Stimulated activated naive CD4-positive, alpha-beta T cell (primary cell): ENCODE measurements at places on chromosomes 5 and 9.

GRCh38 chr5:78327761-78328510, 32.5 kb upstream of the SCAMP1 start:
- DNase-seq, result no peak

- DNase-seq, result peak; percentile 66
Measured at GRCh38 chr5:60945813-60946187, 795 bp downstream of the NDUFAF2 start.

- DNase-seq, result no peak
Measured at GRCh38 chr5:176540956-176541337, 3.7 kb upstream of the RNF44 start.

DNA sequence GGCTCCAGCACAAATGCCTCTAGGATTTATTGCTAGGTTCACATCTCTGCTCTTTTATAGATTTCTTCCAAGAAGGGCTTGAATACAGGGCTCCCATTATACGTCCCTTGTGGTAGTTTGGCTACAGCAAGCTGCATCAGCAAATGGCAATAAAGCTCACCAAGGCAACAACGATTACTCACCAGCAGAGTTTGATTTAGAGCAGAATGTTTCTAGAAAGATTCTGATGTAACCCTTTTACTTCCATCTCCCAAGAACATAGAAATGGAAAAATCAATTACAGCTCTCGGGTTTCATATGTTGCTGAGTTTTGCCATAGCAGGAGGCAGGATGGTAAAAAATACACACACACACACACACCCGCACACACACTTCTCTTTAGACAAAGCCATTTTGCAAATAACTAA, 124.2 kb upstream of the TNPO1 start:
- no peak for DNase-seq

DNA sequence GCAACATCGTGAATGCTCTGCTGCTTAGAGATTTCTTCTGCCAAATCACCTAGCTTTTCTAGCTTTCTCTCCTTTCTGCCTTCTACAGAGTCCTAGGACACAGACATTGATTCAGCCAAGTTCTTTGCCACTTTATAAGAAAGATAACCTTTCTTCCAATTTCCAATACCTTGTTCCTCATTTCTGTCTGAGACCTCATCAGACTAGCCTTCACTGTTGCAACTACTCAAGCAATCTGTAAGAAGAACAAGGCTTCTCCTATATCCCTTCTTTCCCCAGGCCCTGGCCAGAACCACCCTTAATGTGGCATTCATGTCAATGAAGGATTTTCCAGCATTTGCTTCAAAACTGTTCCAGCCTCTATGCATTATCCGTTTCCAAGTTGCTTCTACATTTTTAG, 24.3 kb downstream of the FBXO10 start:
- no peak for DNase-seq

GRCh38 chr5:33346534-33346933, 94.2 kb upstream of the TARS1 start:
- DNase-seq, result no peak

DNA sequence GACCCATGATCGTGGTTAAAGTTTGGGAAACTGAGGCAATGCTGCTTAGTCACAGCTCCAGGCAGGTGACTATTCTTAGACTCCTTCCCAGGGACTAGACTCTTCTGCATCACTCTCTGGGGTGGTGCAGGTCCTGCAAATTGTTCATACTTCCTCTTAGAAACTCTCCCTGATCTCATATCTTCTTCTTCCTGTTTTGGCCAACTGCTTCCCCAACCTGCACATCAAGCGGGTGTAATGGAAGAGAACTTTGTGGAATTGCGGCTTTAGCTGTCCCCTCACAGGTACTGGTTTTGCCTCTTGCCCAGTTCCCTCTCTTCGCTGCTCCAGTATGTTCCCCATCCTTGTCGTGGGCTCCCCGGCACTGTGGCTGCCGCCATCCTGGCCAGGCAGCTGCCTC, 111.5 kb upstream of the CTSL start:
- no peak for DNase-seq

- DNase-seq, result no peak
Measured at GRCh38 chr9:28779243-28779642, 1206.0 kb upstream of the C9orf72 start.

GRCh38 chr5:116475338-116475737, 99.3 kb downstream of the SEMA6A start:
- no peak for DNase-seq

DNA sequence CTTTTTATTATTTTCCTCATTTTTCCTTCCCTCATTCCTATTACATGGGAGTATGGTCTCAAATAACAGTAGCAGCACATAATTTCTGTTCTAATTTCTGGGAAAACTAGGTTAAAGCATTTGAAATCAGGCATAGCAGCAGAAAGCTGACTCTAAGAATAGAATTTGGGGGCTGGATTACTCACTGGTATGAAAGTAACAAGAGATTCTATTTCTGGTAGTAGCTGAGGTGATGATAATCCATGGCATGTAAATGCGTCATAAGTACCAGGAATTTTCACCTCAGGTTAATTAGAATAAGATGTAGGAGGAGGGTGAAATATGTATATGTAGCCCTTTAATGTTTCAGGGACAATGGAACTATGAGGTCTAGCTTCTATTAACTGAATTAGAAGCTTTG, 662.0 kb downstream of the PTPRD start:
- DNase-seq, result no peak

GRCh38 chr9:85009251-85009650, 339.7 kb downstream of the NTRK2 start:
- DNase-seq, result no peak

DNA sequence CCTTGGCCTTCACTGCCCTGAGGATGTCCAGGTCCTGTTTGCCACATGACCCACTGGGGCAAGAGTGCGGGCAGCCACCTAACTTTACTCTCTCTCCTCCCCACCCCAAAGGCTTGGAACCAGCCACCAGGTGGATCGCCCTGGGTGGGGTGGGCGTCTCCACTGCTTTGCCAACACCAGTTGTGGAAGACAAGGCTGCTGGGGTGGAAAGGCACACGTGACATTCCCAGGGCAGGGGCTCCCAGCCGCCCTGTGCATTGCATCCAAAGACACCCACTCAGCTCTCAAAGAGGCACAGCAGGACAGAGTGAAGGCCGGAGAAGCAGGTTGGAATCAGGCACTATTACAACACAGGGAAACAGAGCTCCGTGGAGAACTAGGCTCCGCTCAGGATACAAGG, 162.2 kb downstream of the OLFM1 start:
- DNase-seq, result no peak

DNA sequence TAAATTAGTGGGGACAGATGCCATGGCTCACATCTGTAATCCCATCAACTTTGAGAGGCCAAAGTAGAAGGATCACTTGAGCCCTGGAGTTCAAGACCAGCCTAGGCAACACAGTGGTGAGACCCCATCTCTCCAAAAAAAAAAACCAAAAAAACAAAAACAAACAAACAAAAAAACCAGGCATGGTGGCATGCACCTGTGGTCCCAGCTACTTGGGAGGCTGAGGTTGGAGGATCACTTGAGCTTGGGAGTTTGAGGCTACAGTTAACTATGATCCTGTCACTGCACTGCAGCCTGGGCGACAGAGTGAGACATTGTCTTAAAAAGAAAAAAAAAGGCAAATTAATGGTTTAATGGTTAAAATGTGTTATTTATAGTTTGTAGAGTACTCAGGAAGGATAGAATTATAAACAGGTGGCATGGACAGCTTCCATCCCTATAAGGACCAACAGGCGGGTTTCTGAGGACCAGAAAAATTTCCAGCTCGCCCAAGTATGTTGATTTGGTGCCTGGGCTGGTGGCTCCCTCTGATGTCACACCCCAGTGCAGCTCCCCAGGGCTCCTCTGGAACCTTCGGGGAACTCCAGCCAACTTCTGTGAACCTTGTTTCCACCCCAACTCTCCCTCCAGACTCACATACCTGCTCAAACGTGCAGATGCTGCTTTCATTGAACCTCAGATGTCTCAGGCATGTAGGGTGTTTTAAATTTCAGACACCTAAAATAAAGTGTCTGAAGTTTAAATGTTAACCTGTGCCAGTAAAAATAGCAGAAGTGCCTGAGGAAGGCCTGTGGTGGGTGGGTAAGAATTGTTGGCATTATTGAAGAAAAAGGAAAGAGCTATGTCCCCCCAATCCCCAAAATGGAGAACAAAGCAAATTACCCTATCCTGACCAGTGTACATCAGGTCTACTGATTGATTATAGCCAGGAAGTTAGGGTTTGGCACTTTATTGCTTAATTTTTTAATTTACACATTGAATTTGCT, 69.0 kb downstream of the TRIO start:
- DNase-seq, result no peak

DNA sequence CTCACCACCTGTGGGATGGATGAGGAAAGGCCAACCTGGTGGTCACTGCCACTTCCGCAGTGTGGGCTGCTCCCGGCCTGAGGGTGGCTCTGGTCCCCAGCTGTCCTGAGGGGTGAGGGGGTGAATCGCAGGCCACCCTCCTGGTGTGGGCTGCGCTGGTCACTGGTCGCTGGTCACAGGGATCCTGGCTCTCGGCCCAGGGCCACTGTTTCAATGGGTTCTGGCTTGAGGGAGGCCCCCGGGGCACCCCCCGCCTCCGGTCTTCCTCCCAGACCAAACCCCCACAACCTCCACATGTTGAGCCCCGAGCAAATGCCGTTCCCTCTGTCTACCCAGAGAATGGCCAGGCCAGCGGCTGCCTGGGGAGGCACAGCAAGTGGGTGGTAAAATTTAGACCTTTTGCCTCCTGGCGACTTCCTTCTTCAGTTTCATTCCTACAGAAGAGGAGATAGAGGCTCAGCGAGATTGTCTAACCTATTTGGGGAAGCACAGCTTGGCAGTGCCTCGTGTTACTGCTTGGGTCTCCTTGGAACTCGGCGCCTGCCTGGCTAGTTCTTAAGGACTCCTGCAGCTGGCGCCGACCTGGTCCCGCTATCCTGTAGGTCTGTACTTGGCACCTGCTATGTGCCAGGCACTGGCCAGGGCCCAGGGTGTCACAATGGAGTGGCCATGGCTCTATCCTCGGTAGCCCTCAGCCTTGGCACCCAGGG, 48.2 kb downstream of the RXRA start:
- no peak for DNase-seq
